ENCODE measurements at places on chromosomes 4 and X. TPM values are rescaled to one million over a fixed set of nuclear protein-coding genes. Genes with fewer than 3 reads are reported as not detected.
A peak's percentile ranks its signal among the peaks of the same experiment; 100 is the strongest.

Gene LSM6
- total RNA-seq = 54.6 TPM

Gene SLC34A2
- total RNA-seq = not detected

Gene FRAS1
- total RNA-seq = 0.07 TPM

Gene ARMCX6
- 75.8 TPM for total RNA-seq

GRCh38 chrX:9466124-9466495 lies 1.3 kb downstream of the TBL1X start:
- no peak overlapping the region for H3K27ac ChIP-seq
- peaks cover 13% of the 10 kb centered on the region for H3K36me3 ChIP-seq
- H3K4me3 ChIP-seq = peak overlapping the region; percentile 81
- peaks cover 9% of the 10 kb centered on the region for H3K27me3 ChIP-seq
- peak; percentile 17 for DNase-seq
- peaks cover 60% of the 10 kb centered on the region for H3K4me1 ChIP-seq

- no peak for DNase-seq
- peaks cover 6% of the 10 kb centered on the region for H3K36me3 ChIP-seq
- no peak overlapping the region for H3K27ac ChIP-seq
- H3K4me3 ChIP-seq = no peak overlapping the region
- H3K4me1 ChIP-seq = no peaks in the 10 kb centered on the region
- H3K27me3 ChIP-seq = peaks cover 33% of the 10 kb centered on the region
Measured at GRCh38 chr4:587671-588350, 11.7 kb upstream of the TMEM271 start.

DNA sequence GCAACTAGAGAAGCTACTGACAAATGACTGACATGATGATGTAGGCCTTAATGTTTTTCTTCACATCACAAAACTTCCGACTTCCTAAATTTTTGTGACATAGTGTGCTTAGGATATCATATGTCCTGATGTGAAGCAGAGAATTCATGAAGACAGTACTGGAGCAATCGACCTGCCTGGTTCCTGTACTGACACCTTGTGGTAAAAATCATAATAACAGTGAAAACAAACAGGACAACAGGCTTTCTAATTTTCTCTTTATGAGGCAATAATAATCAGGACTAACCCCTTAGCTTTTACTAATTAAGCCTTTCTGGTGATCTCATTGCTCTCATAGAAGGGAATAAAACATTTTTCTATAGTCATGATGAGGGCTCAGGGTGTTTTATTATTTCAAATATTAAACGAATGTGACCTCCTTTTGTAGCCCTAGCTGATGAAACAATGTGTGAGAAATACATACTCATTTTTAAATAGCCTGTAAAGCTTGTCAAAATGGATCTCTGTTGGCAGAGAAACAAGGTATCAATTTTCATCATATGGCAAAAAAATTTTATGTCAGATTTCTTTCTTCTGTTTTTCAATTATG lies 158.4 kb downstream of the TENT5D start:
- no peaks in the 10 kb centered on the region for H3K4me1 ChIP-seq
- no peak overlapping the region for H3K4me3 ChIP-seq
- no peak for DNase-seq
- no peaks in the 10 kb centered on the region for H3K36me3 ChIP-seq

DNA sequence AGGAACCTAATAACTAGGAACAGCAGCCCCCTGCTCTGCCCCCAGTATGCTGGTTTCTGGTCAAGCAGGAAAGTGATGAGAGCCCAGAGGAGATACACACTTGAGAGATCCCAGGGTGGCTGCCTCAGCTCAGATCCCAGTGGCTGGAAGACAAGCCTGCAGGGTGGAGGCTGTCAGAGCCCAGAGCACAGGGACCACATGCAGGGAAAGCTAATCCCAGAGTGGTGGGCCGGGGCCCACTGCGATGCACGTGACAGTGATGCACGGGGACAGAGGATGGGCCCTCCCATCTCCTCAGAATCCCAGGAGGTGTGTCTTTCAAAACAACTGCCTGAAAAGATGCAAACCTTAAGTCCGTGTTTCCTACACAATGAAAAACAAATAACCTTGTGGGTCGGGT lies 29.1 kb upstream of the CRMP1 start:
- peaks cover 8% of the 10 kb centered on the region for H3K27me3 ChIP-seq
- no peak overlapping the region for H3K4me3 ChIP-seq
- DNase-seq = no peak

GRCh38 chrX:10064736-10065135 lies 92.0 kb upstream of the CLCN4 start:
- H3K36me3 ChIP-seq = no peaks in the 10 kb centered on the region
- no peak for DNase-seq
- H3K27me3 ChIP-seq = no peaks in the 10 kb centered on the region
- H3K27ac ChIP-seq = no peak overlapping the region
- H3K4me1 ChIP-seq = no peaks in the 10 kb centered on the region

DNA sequence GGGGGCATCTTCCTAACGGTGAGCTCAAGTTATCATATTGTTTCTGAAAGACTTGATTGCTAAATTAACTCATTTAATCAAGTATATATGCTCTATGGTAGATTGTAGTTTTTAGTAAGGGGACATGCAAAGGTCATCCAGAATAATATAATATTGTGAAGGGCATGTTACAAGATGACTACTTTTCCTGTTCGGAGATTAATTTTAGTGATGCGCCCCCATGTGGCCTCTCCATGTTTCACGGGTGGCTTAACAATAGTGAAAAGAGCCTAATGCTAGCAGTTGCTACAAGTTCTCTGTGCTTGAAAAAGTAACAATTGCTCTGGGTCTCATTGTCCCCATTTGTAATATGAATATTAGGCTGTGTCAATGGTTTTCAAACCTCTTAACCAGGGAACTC lies 12.2 kb downstream of the SMPX start:
- H3K27me3 ChIP-seq = peaks cover 30% of the 10 kb centered on the region
- no peaks in the 10 kb centered on the region for H3K4me1 ChIP-seq

- no peak overlapping the region for H3K4me3 ChIP-seq
- no peaks in the 10 kb centered on the region for H3K4me1 ChIP-seq
- H3K27me3 ChIP-seq = no peaks in the 10 kb centered on the region
- no peaks in the 10 kb centered on the region for H3K36me3 ChIP-seq
- no peak for DNase-seq
Measured at GRCh38 chr4:104811727-104812126, 317.0 kb upstream of the CXXC4 start.

DNA sequence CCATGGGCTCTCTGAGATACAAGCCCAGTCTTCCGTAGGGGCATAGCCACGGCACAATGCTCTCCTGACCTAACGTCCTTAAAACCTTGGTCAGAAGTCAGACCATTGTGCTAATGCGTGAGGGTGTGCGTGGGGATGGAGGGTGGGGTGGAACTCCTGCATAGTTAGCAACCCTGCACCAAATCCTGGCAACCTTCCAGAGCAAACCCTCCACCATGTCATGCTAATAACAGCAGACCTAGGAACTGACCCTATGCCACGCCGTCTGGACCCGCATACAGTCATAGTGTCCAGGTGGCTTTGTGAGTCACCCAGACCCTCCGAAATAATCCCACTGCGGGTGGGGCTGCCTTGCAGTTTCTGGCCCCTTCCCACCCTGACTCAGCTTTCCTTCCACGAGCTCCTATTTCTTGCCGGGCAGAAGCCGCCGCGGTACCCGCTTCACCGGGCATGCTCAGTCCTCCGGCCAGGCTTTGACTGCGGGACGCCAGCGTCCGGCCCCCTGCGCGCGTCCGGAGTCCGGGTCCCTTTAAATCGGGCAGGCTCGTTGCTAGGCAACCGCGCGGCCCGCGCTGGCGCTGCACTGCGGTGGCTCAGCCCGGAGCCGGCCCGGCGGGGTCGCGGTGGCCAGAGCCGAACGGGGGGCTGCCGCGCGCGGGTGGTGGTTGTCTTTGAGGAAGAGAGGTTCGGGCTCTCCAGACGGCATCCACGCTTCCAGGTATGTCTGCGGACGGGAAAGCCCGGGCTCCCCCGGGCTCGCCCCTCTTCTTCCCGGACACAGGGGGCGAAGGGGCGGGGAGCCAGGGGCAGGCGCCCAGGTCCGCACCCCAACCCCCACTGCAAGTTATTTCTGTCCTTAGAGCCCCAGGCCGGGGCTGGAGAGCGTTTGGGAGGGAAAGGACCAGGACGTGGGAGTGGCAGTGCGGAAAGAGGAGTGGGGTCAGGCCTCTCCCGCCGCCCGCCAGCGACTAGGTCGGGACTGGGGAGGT lies at the start of gene CCDC160:
Gene CCDC160 (plus strand): TSS at position 557 of the 989 bp plus-strand sequence. CDS start 7,619 bp downstream, outside the sequence.
- peaks cover 31% of the 10 kb centered on the region for H3K27me3 ChIP-seq
- H3K36me3 ChIP-seq = no peaks in the 10 kb centered on the region
- H3K4me1 ChIP-seq = no peaks in the 10 kb centered on the region
- no peak within 1 kb of the TSS for H3K27ac ChIP-seq
